ENCODE measurements at places on chromosomes 2 and 18.

GRCh38 chr2:183091954-183092345 lies 13.4 kb downstream of the DUSP19 start:
- no peak for DNase-seq

DNA sequence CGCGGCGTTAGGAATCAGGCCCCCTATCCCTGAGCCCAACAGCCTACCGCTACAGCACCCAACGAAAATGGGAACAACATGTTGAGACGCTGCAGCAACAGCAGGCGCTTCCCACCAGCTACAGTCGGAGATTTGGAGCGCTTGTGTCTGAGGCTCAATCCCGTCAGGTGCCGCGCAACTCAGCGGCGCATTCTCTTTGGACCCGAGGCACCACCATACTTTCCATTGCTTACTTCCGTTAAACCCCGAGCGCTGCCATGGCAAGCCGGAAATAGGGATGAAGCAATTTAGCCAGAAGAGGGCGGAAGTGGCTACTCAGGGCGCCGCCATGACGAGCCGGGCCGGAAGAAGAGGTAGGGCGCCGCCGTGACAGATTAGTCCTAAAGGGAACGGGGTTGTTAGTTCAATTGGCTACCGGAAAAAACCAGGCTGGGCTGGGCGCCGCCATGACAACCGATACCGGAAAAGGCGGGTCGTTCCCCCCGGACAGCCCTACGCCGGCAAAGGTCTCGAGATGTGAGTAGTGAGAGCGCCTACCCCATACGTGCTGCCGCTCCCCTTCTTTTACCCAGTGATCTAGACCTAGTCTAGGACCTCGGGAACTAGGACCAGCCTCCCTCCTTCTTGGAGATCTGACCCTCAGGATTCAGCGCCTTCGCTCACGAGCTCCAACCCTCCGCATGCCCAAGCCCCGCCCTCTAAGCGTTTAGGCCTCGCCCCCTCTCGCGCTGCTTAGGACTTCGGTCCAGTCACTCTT lies at the start of gene CHCHD5:
TSS of gene CHCHD5 (plus strand) at position 476 of the 757 bp plus-strand sequence. CDS start at position 515, 39 bp downstream.
- peak; percentile 94 for DNase-seq

DNA sequence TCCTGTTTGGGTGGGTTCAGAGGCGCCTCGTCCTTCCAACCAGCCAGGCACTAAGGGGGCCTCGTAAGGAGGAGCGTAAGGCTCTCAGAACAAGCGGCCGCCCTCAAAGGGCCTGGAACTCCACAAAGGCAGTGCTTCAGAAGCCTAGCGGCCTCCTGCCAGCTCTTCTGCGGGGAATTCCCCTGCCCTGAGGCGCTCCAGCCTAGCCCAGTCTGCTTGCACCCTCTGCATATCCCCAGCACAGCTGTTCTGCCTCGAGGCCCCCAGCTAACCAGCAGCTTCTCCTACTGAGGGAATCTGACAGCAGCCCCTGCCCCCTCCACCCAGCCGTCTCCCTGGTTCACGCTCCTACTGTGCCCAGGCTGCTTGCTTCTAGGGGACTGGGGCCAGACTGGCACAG lies 265.9 kb downstream of the TFCP2L1 start:
- no peak for DNase-seq

GRCh38 chr18:9117980-9118841 lies 15.7 kb downstream of the NDUFV2 start:
- DNase-seq: no peak

DNA sequence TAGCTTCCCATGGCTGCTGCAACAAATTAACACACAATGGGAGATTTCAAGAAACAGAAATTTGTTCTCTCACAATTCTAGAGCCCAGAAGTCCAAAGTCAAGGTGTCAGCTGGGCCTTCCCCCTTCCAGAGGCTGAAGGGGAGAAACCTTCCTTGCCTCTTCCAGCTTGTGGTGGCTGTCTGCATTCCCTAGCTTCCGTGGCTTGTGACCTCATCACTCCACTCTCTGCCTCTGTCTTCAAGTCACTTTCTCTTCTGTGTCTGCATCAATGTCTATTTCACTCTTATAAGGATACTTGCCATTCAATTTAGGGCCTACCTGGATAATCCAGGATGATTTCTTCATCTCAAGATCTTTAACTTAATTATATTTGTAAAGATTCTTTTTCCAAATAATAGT lies 16.8 kb upstream of the SRBD1 start:
- no peak for DNase-seq

GRCh38 chr2:160974803-160975202 lies 185.4 kb upstream of the TANK start:
- DNase-seq: no peak

- DNase-seq: no peak
Measured at GRCh38 chr2:105708697-105709096, 36.0 kb upstream of the NCK2 start.

DNA sequence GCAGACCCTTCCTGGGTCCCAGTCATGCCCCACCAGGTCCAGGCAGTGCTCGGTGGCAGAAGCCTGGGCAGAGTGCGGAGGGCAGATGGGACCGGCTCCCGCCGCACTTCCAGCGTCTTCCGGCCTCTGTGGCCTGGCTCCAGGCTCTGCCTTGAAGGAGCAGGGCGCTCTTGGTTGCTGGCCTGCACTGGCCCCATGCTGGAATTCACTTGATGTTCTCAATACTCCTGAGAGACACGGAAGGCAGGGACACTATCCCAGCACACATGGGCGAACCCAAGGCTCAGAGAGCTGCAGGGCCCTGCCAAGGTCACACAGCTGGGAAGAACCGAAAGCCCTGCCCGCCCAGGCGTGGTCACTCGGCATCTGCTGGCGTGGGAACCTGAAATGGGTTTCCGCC lies 87.6 kb upstream of the ODC1 start:
- no peak for DNase-seq

- DNase-seq: no peak
Measured at GRCh38 chr2:33307659-33308270, 168.7 kb upstream of the RASGRP3 start.

GRCh38 chr2:232951891-232952290 lies 61.2 kb downstream of the NGEF start:
- no peak for DNase-seq

GRCh38 chr2:172624996-172625395 lies 69.1 kb downstream of the PDK1 start:
- no peak for DNase-seq

DNA sequence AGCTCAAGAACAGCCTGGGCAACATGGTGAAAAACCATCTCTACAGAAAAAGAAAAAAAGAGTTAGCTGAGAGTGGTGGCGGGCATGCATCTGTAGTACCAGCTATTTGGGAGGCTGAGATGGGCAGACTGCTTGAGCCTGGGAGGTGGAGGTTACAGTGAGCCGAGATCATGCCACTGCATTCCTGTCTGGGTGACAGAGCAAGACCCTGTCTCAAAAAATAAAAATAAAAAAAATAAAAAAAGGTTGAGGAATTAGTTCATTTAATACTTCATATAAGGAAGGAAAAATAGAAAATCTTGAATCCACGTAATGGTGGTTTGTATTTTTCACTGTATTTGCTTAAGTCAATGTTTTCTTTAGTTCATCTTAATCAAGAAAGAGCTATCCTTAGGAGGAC lies 241.7 kb downstream of the TGIF1 start:
- DNase-seq: no peak

GRCh38 chr2:26735883-26736588 lies 28.0 kb upstream of the SLC35F6 start:
- DNase-seq: no peak

- no peak for DNase-seq
Measured at GRCh38 chr2:238710032-238710735, 137.7 kb upstream of the TWIST2 start.

DNA sequence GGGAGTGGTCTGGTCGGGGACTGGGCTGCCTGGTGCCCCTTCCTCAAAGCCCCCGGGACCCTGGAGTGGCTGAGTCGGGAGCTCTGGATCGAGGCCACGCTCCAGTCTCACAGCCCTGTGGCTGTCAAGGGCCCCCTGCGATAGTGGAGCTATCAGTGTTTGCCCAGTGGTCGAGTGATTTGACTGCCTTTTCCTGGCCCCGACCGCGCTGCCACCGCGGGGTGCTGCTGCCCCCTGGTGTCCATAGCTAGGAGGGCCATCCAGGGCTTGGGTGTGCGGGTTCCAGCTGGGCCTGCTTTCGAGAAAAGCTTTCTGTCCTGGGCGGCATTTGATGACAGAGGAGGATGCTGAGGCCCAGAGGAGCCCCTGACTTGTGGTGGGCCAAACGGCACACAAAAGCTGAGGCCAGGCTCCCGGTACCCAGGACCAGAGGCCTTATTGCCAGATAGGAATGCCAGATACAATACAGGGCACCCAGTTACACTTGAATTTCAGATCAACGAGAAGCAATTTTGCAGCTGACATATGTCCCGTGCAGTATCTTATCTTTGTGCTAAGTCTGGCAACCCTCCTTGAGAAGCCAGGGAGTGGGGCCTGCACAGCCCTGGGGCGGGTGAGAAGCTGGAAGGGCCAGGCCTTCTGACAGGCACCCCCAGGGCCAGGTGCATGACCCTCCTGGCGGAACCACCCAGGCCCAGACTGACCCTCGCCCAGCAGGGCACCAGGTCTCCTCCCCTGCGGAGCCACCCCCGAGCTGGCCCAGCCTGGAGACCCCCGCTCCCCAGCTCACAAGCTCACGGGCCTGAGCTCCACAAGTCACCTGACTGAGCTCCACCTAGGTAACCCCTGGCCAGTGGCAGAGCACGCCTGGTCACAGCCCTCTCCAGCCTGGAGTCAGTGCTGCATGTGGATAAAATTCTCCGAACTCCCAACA lies 13.0 kb downstream of the ODC1 start:
- DNase-seq: peak; percentile 62

GRCh38 chr2:224039770-224040440 lies 819 bp upstream of the SERPINE2 start:
- DNase-seq: no peak

DNA sequence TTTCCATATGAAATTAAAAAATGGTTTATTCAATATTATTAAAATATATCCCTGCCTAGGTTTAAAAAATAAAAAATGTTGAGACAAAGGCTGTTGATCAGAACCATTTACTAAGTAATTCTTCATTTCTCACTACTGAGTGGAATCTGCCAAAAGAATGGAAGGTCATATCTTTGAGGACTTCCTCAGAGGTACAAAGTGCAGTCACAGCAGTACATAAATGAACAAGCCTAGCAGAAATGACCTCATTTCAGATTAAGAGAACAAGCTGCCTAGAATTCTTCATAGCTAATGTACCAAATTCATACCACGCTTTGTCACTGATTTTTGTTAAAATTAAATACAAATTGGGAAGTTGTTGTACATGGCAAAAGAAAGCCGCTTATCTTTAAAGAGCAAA lies 318.9 kb upstream of the TFPI start:
- DNase-seq: no peak

GRCh38 chr2:229124136-229124535 lies 147.0 kb downstream of the PID1 start:
- DNase-seq: no peak

GRCh38 chr2:8101614-8102277 lies 580.1 kb upstream of the ID2 start:
- no peak for DNase-seq

DNA sequence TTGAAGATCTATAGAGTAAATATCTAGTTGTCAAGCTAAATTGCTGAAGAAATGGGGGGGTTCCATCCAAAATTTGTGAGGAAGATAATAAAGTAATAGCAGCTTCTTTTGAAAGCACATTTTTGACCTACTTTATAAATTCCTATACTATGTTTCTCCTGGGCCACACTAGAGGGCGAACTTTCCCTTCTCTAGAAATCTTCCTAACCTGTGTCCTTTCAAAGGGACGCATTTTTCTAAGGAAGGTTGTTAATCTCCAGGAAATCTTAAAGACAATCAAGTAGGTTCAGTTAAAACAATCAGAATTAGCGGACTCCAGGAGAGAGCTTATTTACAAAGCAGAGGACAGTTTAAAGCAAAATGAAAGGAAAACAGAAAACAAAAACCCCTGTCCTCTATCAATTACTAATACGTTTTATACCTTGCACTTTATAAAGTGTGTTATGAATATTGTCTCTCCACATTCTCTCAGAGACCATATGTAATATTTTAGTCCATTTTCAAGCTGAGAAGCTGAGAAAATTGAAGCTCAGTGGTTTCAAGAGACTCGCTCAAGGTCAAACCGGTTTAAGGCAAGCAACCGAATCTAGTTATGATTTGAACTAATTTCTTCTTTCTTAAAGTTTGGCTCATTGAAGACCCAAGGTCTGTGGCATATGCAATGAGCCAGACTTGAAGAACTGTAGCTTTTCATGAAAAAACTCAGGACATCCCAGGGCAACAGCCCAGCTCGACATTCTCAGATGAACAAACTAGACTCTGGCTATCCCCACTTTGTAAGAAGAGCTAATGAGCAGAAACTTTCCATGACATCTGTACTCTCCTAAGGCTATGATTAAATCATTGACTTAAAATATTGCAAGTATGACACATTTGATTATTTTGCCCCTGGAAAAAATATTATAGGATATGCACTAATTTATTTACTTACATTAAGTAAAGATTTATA lies 273.6 kb downstream of the PAX3 start:
- DNase-seq: no peak

- DNase-seq: no peak
Measured at GRCh38 chr18:78207942-78208341, 771.7 kb upstream of the SALL3 start.

GRCh38 chr18:29853126-29853525 lies 1189.4 kb downstream of the DSC3 start:
- DNase-seq: no peak

- DNase-seq: no peak
Measured at GRCh38 chr2:239824046-239824694, 201.0 kb downstream of the NDUFA10 start.

DNA sequence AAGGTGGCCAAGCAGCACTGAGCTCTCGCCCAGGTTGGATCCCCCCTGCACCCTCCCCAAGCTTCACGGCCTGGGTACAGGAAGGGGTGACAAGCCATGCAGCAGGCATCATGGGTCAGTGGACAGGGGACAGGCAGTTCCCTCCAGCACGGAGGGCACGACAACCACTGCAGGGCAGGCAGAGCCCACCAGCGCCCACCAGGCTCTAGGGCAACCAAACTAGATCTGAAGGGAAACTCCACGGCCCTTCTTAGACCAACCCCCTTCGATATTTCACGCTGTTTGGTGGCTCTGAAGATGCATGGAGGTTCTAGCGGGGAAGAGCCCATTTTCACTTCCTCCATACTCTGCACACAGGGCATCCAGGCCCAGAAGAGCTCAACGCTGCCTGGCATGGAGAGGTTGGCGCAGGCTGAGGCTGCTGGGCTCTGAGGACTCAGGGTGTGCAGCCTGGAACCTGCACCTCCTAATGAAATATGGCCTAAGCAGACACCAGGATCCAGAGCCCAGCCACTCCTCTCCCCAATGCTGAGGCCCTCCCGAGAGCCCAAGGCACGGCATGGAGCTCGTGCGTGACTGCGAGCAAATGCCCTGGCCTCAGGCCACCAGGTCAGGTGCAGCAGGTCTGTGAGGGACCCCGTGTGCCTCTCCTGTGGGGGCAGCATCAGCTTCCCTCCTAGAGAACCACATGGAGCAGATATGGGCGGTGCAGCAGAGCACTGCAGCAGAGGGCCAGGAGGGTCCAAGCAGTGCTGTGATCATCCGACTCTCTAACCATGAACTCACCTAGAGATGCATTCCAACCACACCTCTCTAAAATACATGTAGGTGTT lies 8.7 kb upstream of the MTERF4 start:
- no peak for DNase-seq

All from left ventricle myocardium inferior (tissue), 1 donor.